ENCODE measurements at places on chromosomes 4 and X.

DNA sequence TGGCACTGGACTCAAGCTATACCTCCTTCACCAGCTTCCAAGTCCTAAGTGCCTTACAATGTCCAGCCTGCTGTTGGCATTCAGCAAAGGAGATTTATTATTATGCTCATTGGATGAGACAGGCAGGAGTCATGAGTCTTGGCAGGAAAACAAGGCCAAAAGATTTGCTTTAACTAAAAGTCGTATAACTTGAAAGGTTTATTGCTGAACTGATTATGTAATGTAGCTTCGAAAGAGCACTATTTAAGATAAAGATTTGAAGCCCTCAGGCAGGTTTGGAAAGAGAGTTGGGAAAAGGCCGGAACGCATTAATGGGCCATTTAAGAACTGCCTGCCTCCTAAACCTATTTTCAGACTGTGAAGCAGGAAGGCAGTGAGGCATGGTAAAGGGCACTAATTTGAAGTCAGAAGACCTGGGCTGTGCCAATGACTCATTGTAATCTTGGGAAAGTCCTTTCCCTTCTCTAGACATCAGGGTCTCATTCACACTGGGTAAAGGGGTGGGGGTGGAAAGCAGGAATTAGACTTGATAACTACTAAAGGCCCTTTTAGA, 280.5 kb upstream of the EDA2R start:
- DNase-seq: no peak

GRCh38 chr4:38060829-38061431, 100.7 kb downstream of the PTTG2 start:
- no peak for DNase-seq

- DNase-seq: no peak
Measured at GRCh38 chr4:9919047-9919446, 102.2 kb downstream of the SLC2A9 start.

DNA sequence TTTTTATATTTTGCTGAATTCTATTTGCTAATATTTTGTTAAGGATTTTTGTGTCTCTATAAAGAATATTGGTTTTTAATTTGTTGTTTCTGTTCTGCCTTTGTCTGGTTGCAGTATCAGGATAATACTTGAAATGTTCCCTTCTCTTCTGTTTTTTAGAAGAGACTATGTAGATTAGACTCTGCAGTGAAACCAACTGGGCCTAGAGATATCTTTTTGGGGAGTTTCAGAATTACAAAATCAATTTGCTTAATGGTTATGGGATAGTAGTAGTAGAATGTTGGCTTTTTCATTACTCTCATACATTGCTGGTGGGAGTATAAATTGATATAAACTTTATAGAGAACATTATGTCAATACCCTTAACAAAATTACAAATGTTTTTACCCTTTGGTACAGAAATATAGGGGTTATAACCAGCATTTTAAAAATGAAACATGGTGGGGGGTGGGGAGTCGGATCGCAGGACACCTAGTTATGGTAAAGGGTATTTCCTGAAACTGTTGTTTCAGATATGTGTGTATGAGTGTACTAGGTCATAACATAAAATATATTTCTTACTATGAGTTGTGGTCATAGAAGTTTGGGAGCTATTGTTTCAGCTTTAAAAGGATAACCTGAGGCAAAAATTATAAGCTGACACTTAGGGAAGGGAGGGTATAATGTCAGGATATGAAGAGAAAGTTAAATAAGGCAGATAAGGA, 29.0 kb downstream of the CLOCK start:
- no peak for DNase-seq

DNA sequence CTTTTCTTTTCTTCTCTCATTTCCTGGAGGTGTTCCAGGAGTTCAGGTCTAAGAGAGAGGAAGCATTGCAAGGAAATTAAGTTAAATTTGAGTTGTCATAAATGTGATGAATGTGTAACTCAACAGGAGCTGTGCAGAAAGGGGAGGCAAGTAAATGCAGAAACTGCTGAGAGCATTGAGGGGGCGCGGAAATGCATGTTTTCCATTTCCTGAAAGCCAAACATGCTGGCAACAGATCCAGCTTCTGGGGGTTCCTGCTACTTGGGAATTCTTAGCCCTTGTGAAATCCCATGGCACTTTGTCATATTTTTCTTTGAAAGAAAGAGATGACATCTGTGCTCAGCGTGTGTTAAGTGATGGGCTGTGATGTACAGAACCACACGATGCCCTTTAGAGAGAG, 33.8 kb upstream of the NAP1L5 start:
- DNase-seq: no peak

GRCh38 chr4:18454349-18454748, 432.8 kb upstream of the LCORL start:
- DNase-seq: no peak

- no peak for DNase-seq
Measured at GRCh38 chr4:102037566-102037965, 247.0 kb downstream of the BANK1 start.

DNA sequence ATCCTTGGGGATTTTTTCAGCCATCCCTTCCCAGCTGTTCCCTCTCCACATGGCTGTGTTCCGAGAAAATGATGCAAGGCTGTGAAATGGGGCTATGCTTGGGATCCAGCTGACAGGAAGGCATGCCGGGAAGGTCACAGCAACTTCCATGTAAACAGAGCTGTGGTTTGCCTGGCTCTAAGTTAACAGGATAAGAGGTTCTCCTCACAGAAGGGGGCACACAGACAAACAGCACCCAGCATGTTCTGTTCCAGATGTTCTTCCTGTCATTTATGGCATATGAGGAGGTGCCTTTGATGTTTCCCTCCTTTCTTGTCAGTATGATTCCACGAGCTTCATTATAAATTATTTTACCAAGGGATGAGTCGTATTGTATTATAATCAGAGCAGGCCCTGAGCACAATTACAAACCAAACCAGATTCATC, 220.7 kb downstream of the ANTXR2 start:
- DNase-seq: no peak

GRCh38 chr4:111074523-111075114, 451.7 kb upstream of the PITX2 start:
- no peak for DNase-seq
